ENCODE measurements at places on chromosomes 7 and 10. TPM values are rescaled to one million over a fixed set of nuclear protein-coding genes. Genes with fewer than 3 reads are reported as not detected.
A peak's percentile ranks its signal among the peaks of the same experiment; 100 is the strongest.

- DNase-seq = peak; percentile 42
Observed at GRCh38 chr7:85426487-85426960, 239.7 kb upstream of the SEMA3D start.

- no peak for DNase-seq
Observed at GRCh38 chr10:127618797-127619196, 69.7 kb downstream of the NPS start.

GRCh38 chr10:122279725-122280141 lies 8.6 kb downstream of the BTBD16 start:
- peak; percentile 55 for DNase-seq

The OR2A42 gene
- not detected for total RNA-seq

Measured in HFFc6 (cell line).